Upper lobe of left lung (tissue), 6 donors: ENCODE measurements at places on chromosomes 1 and 21. TPM values are rescaled to one million over a fixed set of nuclear protein-coding genes. Genes with fewer than 3 reads are reported as not detected.

GRCh38 chr1:165456861-165457260 lies 11.9 kb upstream of the RXRG start:
- DNase-seq, result no peak

- DNase-seq, result no peak
These were observed 2.3 kb upstream of the MAP3K6 start for GRCh38 chr1:27368869-27369582.

GRCh38 chr1:152824964-152825363 lies 2.3 kb upstream of the LCE1A start:
- no peak for DNase-seq

- DNase-seq, result no peak
These were observed 17.2 kb downstream of the NFYC start for GRCh38 chr1:40708750-40709099.

- DNase-seq, result no peak
These were observed 2131.7 kb downstream of the MRPL39 start for GRCh38 chr21:23475281-23476219.

GRCh38 chr1:116112388-116113140 lies 1.4 kb downstream of the MAB21L3 start:
- DNase-seq, result no peak

GRCh38 chr21:42220138-42220701 lies 1.3 kb downstream of the ABCG1 start:
- peak; percentile 79 for DNase-seq

- no peak for DNase-seq
These were observed 21.6 kb upstream of the ZNF678 start for GRCh38 chr1:227541796-227542152.

DNA sequence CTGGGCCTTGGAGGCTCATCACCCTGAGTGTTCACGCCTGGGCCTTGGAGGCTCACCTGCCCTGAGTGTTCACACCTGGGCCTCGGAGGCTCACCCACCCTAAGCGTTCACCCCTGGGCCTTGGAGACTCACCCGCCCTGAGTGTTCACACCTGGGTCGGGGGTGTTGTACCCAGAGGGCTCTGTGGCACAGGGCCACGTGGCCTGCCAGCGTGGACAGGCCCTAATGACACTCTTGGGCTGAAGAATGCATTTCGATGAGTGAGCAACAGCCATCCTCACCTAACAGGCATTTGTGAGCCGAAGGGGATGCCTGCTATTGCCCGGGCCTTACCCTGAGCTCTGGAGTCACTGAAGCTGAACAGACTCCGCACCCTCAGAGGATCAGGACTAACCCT lies 17.5 kb downstream of the SLC19A1 start:
- DNase-seq, result no peak

DNA sequence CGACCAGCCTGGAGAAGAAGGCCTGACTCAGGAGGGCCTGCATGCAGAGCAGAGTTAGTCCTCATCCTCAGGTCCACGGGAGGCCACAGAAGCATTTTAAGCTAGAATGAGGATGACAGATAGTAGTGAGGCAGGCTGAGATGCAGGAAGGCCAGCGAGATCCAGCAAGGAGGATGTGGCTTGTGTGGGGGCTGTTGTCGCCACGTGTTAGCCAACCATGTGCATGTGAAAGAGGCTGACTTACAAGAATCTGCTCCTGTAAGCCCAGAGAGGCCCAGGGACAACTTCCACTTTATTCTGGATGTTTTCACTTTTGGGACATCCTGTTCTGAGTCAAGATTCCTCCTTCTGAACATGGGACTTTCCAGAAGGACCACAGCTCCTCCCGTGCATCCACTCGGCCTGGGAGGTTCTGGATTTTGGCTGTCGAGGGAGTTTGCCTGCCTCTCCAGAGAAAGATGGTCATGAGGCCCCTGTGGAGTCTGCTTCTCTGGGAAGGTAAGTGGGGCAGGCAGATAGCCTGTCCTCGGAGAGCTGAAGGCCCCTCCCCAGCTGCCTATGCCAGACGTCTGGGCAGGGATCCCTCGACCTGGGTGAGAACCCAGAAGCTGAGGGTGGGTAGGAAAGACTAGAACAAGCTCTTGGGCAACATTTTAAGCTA lies at the start of gene SLAMF8:
SLAMF8 (plus strand) TSS at position 433 of the 661 bp plus-strand sequence; CDS start at position 459, 26 bp downstream.
- no peak for DNase-seq

GRCh38 chr1:215992620-215993019 lies 425.5 kb downstream of the KCTD3 start:
- DNase-seq, result no peak

DNA sequence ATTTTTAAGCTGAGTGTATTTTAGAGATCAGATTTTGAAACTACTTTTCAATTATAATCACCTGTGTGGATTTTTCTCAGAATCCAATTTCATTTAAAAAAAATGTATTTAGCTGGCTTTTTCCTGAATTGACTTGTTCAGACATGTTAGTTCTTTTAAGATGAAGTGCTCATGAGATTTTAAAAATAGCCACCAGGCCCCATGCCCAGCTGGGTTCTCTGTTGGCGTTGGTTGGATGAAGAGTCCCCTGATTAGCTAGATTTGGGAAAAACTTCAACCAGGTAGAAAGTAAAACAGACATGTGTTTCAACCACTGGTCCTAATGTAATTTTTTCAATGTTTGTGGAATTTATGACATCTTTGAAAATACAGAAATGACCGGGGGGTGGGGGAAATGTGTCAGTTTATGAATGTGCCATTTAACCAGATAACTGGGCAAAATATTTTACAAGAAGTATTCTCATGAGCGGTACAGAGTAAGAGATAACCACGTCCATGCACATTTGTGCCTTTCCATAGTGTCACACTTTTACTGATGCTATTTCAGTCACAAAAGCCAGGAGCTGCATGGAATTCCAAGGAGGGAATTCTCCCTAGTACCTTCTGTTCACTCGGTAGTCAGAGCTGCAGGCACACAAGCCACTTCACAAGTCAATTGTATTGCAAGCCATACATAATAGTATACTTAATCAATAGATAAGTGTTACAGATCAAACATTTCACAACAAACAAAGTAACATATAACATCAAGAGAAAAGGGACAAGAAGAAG lies 51.1 kb downstream of the KCNK1 start:
- DNase-seq, result no peak

GRCh38 chr1:11704691-11705475 lies 13.4 kb downstream of the DRAXIN start:
- DNase-seq, result no peak

DNA sequence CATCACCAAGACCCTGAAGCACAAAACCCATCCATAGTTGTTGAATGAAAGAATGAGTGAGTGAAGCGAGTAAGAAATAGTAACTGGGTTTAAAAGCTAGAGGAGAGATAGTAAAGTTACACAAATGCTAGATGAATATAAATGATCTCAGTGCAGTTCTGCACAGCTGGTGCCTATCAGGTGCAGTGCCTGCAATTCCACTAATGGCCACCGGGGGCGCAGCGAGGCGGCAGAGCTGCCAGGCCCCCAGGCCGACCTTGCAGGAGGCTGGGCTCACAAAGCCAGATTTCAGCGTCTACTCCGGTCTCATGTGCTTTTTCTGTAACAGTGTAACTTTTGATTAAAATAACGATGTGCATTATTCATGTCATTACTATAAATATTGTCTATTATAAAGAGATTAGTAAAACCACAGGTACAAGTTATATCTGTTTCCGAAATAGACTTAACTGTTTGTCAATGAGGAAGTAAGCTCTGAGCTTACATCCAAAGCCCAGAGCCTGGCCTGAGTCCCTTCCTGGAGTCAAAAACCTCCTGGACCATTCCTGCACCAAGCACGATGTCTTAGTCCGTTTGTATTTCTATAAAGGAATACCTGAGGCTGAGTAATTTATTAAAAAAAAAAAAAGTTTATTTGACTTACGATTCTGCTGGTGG lies 477.6 kb downstream of the NPHP4 start:
- peak; percentile 93 for DNase-seq

Gene AMY2B
- total RNA-seq, result 12.5 TPM

Gene MCOLN3
- total RNA-seq, result 9.9 TPM

Gene SFT2D2
- total RNA-seq, result 36.0 TPM

Gene COL9A2
- total RNA-seq, result 30.4 TPM

Gene CD5L
- 2.4 TPM for total RNA-seq

Gene UCK2
- total RNA-seq, result 10.0 TPM

Gene DCST1
- total RNA-seq, result not detected

Gene CD160
- 0.71 TPM for total RNA-seq

Gene PACC1
- 9.1 TPM for total RNA-seq
